ENCODE measurements at places on chromosomes 7 and 10.

DNA sequence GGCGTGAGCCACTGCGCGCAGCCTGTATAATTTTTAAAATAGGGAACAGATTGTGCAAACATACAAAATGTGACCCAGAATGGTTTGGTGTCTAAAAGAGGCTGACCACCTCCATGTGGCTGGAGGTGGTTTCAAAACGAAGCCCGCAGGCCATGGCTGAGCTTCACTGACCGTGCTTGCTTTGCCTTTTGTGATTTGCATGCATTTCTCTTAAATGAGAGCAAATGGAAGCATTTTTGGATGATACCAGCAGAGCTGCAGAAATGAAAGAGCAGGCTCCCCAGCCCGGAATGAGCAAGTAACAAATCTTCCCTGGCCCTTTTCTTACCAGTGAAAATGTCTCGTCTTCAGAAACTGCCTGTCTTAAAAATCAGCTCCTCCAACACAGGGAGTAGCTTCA lies 239.9 kb downstream of the CAMK1D start:
- DNase-seq, result no peak

- peak; percentile 81 for DNase-seq
Observed at GRCh38 chr10:96830511-96831199, 1.4 kb upstream of the LCOR start.

DNA sequence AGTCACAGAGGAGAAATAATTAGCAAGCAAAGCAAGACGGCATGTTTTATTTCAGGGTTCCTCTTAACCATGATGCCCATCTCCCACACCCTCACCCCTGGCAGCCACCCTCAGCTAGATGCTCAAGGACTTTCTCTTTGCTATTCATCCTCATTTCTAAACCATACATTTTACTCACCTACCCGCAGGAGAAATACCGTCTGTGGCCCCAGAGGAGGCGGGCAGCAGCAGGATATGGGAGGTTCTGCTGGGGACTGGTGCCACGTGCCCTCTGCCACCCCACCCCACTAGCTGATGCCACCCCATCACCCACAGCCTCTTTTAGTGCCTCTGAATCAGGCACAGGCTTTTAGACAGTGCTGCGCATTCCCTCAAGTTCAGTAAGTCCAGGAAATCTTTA lies 168.7 kb upstream of the ITGB1 start:
- no peak for DNase-seq

- peak; percentile 88 for DNase-seq
Observed at GRCh38 chr7:41027428-41028115, 675.3 kb downstream of the INHBA start.
